ENCODE measurements at places on chromosomes 7 and 10.

DNA sequence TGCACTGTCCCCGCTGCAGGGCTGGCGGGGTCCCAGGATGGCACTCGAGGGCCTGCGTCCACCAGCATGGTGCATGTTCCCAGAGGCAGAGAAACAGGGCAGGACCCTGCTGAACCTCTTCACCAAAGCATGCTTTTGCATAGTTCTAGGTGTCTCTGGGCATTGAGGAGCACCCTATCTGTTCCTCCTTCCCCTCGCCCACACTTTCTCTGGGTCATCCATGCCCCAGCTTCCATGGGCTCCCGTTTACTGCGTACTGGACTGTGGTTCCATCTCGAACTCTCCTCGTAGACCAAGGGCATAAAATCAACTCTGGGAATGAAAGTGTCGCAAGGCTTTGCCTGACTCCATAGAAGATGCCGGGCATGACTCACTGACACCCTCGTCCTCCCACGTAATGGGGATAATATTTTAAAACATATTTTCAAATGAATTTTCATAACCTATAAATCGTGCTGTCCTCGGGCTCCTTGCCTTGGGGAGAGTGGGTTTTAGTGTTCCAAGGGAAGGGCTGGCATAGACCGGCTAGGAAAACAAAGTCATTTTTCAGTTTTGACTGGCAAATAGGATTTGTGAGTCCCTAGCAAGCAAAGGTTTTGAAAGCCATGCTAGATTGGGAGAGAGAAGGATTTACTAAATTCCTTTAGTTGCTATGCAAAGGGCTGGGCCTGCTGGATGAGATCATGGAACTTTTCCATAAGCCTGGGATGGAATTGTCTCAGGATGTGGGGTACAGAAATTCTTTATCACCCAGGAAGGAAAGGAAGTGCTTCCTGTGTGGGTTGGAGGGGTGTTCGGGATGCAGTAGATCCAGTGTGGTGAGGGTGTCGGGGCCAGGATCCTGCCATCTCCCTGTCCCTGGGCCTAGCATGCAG lies 498.7 kb upstream of the MKI67 start:
- no peak for DNase-seq

DNA sequence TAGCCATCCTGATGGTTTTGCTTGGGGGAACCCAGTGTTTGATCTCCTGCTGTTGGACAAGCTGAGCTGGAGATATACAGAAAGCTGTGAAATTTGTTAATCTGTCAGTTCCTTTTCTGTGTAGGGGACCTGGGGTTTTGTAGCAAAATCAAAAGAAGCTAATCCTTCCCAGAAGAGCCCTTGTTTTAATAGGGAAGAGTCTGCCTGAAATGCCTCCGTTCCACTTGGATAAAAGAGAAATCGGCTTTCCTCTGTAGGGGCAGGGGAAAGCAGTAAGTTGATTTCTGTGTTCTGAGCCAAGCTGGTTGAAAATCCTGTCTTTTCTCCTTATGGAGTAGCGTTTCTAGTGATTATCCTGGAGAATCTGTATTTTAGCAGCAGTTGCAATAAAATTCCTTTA lies 472.6 kb downstream of the SORCS3 start:
- no peak for DNase-seq

- DNase-seq, result peak; percentile 38
Observed at GRCh38 chr7:66696774-66697191, 43.8 kb upstream of the RABGEF1 start.

- no peak for DNase-seq
Observed at GRCh38 chr7:29177963-29178600, 16.5 kb upstream of the CHN2 start.

DNA sequence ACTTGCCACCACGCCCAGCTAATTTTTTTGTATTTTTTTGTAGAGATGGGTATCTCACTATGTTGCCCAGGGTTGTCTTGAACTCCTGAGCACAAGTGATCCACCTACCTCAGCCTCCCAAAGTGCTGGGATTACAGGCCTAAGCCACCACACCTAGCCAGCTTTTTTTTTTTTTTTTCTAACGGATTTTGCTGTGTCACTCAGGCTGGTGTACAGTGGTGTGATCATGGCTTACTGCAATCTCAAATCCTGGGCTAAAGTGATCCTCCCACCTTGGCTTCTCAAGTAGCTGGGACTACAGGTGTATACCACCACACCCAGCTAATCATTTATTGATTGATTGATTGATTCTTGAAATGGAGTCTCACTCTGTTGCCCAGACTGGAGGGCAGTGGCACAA lies 106.0 kb upstream of the TRIM24 start:
- DNase-seq, result no peak

GRCh38 chr10:120555842-120556532 lies 99.0 kb downstream of the PLPP4 start:
- DNase-seq, result no peak

- DNase-seq, result no peak
Observed at GRCh38 chr10:9577746-9578145, 1439.9 kb upstream of the CELF2 start.

DNA sequence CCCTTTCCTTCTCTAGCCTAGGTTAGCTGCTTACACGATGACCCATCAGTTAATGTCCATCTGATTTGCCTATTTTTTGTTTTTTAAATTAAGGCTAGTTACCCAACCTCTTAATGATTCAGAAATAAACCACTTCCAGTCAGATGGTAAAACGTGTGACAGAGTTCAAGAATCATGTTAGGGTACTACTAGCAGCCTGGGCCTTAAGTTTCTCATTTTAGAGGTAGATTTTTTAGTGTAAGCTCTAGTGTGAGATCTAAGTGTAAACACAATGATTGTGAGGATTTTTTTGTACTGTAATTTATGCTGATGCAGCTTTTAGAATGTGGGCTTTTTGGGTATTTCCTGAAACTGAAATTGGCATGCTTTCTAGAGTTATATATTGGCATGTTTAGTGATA lies 130.0 kb downstream of the CDK14 start:
- no peak for DNase-seq

GRCh38 chr7:69663911-69664832 lies 65.9 kb downstream of the AUTS2 start:
- peak; percentile 90 for DNase-seq

DNA sequence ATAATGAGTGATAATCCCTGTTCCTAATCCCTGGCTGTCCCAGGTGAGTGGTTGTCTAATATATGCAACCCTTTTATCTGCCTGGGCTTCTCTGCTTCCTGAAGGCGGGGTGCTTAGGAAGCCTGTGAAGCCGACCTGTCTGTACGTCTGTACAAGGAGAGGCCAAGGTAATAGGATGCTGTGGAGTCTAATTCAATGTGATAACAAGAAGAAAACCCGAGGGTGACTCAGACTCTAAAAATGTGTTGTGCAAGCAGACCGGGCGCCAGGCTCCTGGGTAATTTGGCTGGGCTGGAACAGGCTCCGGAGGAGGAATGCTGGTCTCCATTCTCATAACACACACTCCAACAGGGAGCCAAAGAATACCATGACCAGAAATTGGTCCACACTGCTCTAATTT lies 43.6 kb downstream of the THNSL1 start:
- no peak for DNase-seq

DNA sequence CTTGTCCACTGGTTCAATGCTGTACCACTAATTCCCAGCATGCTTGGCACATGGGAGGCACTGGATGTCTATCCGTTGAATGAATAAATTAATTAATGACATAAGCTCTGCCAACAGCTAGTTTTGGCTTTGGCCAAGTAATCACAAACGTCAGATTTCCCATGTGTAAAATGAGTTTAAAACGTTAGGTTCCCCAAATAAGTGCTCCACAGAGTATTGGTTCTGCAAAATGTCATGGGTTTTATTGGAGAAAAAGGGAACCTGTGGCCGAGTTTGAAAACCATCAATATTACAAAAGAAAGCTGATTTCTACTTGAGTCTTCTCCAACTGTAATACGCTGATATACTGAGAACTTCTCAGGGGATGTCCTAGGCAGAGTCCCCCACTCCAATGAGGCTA lies 23.2 kb downstream of the ELMO1 start:
- DNase-seq, result no peak

DNA sequence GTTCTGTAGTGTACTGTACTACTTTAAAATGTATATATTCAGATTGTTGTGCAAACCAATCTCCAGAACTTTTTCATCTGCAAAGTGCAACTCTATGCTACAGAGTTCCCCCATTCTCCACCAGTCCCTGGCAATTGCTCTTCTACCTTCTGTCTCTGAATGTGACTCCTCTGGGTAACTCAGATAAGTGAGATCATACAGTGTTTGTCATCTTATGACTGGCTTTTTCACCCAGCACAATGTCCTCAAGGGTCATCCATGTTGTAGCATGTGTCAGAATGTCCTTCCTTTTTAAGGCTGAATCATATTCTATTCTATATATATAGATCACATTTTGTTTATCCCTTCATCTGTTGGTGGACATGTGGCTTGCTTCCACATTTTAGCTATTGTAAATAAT lies 10.8 kb downstream of the SLIT1 start:
- no peak for DNase-seq

DNA sequence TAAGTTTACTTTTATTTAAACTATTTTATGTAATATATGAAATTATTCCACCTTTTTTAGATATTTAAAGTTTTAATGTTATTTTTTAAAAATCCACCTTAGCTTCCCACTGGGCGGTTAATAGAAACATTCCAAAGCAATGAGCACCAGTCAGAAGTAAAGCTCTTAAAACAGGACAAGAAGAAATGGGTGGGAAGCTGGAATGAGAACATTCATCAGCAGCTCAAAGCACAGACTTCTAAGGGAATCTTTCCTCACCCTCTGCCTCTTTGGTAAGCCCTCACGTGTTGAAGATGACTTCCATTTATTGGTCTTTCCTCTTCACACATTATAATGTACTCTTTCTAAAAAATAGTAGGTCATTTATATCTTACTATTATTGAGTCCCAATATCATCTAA lies 3.1 kb downstream of the AGMO start:
- no peak for DNase-seq

DNA sequence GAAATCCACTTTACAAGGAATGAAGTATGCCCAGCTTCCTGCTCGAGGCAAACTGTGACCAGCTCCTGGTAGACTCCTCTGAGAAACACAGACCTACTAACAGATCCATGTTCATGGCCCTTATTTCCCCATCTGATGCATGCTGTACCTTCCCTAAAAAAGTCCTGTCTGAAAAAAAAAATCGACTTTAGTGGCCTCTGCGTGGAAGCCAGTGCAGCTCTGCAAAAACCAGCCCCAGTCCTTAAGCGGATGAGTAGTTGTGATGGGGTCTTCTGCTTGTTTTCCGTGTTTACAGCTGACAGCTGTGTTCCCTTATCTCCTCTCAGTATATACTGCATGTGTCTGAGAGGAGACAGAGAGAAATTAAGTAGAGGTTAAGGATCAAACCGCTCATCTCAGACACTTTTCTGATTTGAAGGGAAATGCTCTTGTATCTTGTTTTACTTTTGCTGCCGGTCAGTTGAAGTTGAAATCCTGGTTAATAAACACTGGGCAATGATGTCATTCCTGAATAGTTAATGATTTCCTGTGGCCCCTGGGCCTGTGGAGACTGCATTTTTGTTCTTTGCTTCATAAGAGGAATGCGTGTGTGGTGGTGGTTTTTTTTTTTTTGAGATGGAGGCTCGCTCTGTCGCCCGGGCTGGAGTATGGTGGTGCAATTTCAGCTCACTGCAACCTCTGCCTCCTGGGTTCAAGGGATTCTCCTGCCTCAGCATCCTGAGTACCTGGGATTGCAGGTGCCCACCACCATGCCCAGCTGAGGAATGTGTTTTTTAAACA lies 67.6 kb downstream of the DOCK1 start:
- DNase-seq, result no peak

DNA sequence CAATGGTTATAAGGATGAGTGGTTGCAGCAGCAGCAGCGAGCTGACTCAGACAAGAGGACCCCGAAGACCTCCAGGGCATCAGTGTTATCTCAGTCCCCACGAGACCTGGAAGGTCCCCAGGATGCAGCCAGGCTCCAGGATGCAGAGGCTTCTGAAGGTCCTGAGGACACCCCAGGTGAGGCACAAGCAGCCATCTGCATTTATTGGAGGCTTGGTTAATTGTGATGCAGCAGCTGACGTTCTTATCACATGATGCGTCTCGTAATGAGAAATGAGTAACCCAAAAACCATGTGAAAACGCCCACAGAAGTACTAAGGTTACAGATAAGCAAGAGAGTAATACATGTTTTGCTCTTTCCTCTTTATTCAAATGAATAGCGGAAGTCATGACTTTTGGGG lies 17.4 kb downstream of the C7orf57 start:
- no peak for DNase-seq

DNA sequence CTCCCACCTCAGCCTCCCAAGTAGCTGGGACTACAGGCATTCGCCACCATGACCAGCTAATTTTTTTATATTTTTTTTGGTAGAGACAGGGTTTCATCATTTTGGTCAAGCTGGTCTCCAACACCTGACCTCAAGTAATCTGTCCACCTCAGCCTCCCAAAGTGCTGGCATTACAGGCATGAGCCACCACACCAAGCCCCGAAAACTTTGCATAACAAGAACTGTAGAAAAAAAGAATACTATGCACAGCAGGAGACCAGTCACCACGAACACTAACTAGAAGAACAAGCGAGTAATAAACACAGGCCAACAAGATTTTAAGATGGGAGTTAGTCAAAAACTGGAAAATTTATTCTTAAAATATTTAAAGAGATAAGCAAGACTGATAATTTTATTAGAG lies 447.0 kb downstream of the ETV1 start:
- DNase-seq, result no peak

- no peak for DNase-seq
Observed at GRCh38 chr7:116708861-116709260, 36.9 kb downstream of the MET start.

- DNase-seq, result no peak
Observed at GRCh38 chr7:7535691-7536090, at the start of gene COL28A1. TSS of gene COL28A1 (minus strand) at chr7:7535873. CDS start at chr7:7532875, 2,998 bp downstream.

- no peak for DNase-seq
Observed at GRCh38 chr10:126081841-126082466, 185.6 kb downstream of the FANK1 start.

DNA sequence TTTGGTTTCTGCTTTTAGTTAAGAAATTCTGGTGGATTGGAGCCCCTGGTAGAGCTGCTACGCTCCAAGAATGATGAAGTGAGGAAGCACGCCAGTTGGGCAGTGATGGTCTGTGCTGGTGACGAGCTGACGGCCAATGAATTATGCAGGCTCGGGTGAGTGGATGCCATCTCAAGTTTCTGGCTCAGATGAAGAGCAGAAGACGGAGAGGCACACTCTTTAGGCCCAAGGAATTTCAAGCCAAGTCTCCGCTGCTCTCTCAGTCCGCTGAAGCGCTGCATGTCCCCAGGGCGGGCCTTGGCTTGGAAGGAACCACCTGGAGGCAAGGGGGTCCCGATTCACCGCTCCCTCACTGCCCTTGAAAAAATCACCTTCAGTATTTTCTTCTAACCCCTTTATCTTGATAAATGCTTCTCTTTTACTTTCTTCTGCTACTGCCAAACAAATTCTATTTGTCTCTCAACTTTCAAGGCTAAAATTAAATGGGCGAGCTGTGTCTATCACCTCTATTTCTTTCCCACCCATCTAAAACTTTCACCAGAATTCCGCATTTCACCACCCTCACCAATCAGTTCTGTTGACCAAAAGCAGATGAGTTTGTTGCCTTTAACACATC lies 74.2 kb downstream of the ARMC3 start:
- DNase-seq, result no peak

- DNase-seq, result no peak
Observed at GRCh38 chr7:145543242-145543641, 573.4 kb upstream of the CNTNAP2 start.

- DNase-seq, result peak; percentile 21
Observed at GRCh38 chr10:32332299-32332750, 14.6 kb downstream of the EPC1 start.

- DNase-seq, result no peak
Observed at GRCh38 chr10:84563355-84563754, 235.0 kb downstream of the CCSER2 start.
